Pulmonary artery endothelial cell (primary cell): ENCODE measurements at places on chromosomes 6 and 20. TPM values are rescaled to one million over a fixed set of nuclear protein-coding genes. Genes with fewer than 3 reads are reported as not detected.
A peak's percentile ranks its signal among the peaks of the same experiment; 100 is the strongest.

DNA sequence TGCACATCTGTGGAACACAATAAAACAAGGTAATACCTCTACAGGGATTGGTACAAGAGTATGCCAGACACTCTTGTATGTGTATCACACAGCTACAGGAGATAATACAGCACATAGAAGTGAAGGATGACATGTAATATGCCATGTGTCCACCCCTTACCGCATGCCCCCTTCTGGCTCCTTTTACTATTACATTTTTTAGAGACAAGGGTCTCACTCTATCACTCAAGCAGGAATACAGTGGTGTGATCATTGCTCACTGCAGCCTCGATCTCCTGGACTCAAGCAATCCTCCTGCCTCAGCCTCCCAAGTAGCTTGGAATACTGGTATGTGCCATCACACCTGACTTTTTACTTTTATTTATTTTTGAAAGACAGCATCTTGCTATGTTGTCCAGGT, 4.2 kb upstream of the NCR3 start:
- DNase-seq = no peak

- DNase-seq = no peak
Observed at GRCh38 chr20:52105442-52106422, 85.8 kb downstream of the ZFP64 start.

GRCh38 chr6:81843302-81843701, 90.8 kb upstream of the TENT5A start:
- no peak for DNase-seq

The LGSN gene
- total RNA-seq = not detected in 2 replicates

- DNase-seq = no peak
Observed at GRCh38 chr6:13664703-13665352, 46.8 kb downstream of the RANBP9 start.

GRCh38 chr6:1610497-1611321, 994 bp downstream of the FOXC1 start:
- no peak for DNase-seq

DNA sequence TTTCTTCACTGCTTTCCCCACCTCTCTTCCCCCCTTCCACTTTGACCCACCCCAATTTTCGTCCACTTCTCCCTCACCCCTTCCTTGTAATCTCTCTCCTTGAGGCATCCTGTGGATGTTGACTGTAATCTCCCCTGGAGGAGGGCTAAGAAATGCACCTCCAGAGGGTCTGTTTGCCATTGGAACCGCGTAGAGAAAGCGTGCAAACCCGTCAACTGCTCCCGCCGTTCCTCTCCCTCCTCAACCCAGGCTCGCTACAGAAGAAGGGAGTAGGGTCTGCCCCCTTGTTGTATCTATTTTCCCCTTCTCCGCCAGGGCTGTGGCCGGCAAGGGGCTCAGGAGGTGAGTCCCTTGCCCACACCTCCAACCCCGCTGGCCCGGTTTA, 502 bp upstream of the HTR1E start:
- no peak for DNase-seq

DNA sequence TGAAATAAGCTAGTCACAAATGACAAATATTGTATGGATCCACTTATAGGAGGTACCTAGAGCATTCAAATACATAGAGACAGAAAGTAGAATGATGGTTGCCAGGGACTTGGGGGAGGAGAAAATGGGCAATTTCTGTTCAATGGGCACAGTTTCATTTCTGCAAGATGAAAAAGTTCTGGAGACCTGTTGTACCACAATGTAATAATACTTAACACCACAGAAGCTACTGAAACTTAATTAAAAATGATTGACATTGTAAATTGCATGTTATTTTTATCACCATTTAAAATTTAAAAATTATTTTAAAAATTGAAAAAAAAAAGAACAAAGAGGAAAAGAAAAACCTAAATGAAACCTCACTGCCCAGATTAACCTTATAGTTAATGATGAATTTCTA, 67.4 kb downstream of the NHLRC1 start:
- DNase-seq = no peak

GRCh38 chr6:52454556-52454955, 34.4 kb downstream of the EFHC1 start:
- DNase-seq = peak; percentile 7

The TOX2 gene
- total RNA-seq = 1.2 and 2.4 TPM in 2 replicates

DNA sequence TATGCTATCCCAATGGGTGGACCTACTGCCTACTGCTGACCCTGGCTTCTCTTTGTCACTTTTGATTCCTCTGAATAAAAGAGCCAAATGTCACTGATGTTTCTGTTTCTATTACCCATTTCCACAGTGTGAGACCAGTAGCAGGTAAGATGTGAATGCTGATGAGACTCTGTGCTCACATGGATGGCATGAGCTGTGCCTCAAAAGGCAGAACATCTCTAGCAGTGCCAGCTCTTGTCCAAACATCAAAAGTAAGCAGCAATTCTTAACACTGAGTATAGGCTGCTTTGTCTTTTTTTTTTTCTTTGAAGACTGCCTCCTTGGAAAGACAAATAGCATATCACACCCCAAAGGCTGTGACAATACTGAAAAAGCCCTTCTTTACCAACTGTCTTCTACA, 459.2 kb upstream of the RUNX2 start:
- DNase-seq = no peak

DNA sequence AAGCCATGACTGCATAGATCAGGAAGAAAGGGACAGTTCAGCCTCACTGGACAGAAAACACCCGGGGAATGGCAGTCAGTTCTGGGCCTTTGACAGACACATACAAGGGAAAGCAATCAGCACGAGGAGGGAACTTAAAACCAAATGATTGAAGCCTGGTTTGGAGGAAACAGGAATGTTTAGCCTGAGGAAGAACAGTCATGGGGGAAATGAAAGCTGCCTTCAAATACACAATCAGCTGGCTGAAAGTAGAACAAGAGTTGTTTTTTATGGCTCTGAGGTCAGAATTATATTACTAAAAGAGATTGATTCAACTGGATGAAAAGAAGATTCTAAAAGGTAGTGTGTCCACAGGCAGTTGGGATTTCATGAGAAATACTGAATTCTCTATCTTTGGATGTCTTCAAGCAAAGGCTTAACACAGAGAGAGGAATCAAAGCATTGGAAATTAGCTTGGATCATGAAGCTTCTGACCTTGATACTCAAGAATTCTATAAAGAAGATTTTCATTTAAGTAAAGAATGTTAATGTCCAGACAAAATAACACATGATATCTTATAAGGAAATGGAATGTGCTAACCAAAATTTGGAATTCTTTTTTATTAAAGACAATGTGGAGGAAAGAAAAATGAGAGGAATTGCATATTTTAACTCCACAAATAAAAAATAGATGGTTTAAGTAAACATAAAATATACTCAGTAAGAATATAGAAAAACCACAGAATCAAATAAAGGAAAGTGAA, 216.6 kb downstream of the IBTK start:
- no peak for DNase-seq

The EFCAB8 gene
- total RNA-seq = 0.04 and 0.07 TPM in 2 replicates

The ORC3 gene
- 13.3 and 19.8 TPM in 2 replicates for total RNA-seq

- DNase-seq = no peak
Observed at GRCh38 chr6:139676718-139677117, 302.3 kb upstream of the CITED2 start.

The FRMD1 gene
- not detected in 2 replicates for total RNA-seq

The SAMD3 gene
- not detected in 2 replicates for total RNA-seq

DNA sequence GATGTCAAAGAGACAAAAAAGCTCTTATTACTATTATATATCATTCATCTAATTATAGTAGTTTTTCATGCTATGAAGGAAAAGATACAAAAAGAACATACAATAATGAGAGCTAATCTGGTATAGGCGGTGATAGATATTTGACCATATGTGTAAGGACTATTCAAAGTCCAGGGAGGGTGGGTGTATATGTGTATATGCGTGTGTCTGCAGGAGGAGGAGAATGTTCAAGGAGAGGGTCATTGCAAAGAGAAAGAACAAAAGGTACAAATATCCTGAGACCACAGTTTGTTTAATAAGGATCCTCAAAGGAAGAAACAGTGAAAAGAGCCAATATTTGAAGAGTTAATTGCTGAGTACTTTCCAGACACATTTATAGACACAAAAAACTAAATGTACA, 1288.6 kb upstream of the CITED2 start:
- DNase-seq = no peak

DNA sequence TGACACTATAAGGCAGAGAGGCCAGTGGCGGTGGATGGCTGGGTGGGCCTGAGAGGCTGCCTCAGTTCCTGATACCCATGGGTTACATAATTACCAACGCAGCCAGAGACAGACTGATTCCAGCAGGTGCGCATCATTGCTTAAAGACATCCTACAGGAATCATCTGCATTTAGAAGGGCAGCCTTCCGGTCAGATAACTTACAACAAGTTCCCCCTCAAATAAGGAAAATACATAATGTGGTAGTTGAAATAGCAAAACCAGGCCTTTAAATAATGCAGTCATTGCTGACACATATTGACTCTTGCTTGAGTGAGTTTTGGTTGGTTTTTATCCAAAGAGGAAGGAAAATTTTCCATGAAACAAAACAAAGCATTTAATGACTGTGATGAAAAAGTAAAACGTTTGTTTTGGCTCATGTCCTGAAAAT, 81.9 kb downstream of the SIM1 start:
- peak; percentile 20 for DNase-seq

- no peak for DNase-seq
Observed at GRCh38 chr6:31829633-31830283, 2.2 kb downstream of the HSPA1B start.

The SLC22A2 gene
- not detected in 2 replicates for total RNA-seq

DNA sequence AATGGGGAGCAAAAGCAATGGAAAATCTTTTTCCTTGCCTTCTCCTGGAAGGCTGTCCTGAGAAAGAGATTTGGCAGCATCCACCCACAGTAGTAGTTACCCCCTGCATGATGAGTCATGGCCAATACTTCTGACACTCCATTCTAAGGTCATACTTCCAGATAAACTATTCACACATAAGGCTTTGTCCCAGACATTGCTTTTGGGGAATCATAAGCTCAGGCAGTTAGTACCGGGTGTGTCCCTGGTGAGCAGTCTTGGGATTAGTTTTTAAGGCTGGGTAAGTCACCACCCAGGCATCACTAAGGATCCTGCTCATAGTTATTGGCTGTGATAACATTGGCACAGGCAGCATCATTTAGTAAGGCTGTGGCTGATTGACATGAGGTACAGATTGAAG, 160.6 kb upstream of the GGTLC1 start:
- no peak for DNase-seq

DNA sequence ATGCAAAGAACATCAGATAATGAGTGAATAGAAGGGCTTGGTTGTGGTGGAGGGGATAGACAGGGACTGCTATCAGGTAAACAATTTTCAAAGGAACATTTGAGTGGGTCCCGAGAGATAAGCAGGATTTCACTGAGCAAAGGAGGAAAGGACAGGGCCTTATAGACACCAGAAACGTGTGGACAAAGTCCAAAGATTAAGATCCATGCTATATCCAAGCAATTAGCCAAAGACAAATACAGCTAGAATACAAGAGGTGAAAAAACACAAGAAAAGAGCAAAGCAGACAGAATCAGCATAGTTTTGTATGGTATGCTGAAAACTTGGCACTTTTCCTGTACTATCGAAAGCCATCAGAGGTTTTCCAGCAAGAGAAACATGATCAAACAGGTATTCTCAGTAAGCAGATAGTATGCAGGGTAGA, 59.8 kb downstream of the CDK19 start:
- DNase-seq = no peak

GRCh38 chr20:56903421-56903820, 274.3 kb downstream of the TFAP2C start:
- DNase-seq = no peak
